Stimulated activated CD8-positive, alpha-beta memory T cell treated with anti-CD3 and anti-CD28 coated beads, Interleukin-15, amount 100 ng/mL, for 48 hours (primary cell): ENCODE measurements at places on chromosomes 2 and 18.

GRCh38 chr2:74089816-74090745, 57.6 kb downstream of the BOLA3 start:
- no peak for DNase-seq

- no peak for DNase-seq
Observed at GRCh38 chr2:171921970-171922229, 361 bp upstream of the HAT1 start.

DNA sequence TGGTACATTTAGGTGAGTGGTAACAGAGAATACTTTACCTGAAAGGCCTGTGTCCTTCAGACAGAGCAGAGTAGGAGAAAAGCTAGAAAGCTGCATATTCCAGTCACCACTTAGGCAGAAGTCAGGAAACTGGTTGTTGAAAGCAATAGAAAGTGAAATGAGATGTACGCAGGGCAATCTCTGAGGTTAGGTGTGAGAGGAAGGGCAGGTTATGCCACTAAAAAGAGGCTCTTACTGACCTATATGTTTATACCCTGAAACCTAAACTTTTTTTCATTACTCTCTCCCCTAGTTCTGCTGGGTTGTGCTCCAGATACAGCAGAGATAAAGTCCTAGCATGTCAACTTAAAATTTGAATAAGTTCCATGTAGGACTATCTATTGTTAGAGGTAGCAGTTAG, 93.5 kb downstream of the COX7A2L start:
- DNase-seq: no peak

GRCh38 chr2:202436626-202437025, 60.5 kb downstream of the BMPR2 start:
- DNase-seq: no peak

- no peak for DNase-seq
Observed at GRCh38 chr18:44117821-44118220, 562.9 kb upstream of the SETBP1 start.

- no peak for DNase-seq
Observed at GRCh38 chr18:53629337-53629736, 595.1 kb downstream of the MBD2 start.

DNA sequence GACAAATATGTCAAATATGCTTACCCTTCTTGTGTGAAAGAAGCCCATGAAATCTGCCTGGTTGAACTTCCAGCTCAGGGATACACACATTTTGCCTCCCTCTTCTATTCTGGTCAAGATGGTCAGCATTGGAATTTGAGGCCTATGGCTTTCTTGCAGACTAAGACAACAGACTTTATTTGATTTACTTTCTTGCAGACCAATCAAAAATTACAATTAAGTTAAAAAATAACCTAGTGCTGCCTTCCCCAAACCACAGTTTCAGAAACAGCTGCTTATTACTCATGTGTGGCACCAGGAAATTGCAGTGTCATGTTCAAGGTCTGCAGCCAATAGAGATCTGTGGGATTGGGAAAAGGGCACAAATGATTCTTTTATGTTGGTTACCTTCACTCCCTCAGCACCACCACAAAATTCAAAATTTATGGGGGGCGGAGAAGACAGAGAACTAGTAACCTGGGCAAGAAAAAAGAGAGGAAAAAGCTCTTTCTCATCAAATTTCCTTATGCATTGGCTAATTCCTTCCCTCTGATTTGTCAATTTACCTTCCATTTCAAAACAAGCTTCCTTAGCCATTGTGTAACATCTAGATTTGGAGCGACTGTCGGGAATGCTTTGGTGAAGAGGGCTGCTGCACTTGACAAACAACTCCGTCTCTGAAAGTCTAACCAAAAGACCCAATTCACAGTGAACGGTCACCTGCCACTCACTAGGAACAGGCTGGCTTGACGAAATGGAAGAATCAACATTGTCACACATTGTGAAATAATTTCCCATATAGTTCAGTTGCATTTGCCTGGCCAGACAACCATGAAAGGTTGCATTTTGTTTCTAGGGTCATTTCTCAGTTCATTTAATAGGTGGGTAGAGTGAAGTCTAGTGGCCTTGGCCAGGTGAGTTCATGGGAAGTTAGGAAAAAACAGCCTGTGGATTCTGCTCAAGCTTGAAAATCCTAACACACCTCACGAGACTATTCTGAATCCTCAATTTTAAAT, 100.4 kb upstream of the FZD5 start:
- no peak for DNase-seq

DNA sequence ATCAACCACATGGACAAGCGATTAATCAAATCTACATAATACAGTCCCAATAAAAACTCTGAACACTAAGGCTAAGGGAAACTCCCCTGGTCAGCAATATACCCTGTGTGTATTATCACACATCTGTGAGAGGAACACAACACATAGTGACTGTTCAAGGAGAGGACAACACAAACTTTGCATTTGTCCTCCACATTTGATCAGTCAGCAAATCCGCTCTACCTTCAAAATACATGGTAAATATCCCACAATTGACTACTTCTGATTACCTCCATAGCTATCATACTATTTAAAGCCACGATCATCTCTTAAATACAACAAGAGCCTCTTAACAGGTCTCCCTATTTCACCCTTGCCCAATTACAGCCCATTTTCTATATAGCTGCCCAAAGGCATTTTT, 45.6 kb downstream of the SS18 start:
- no peak for DNase-seq

- no peak for DNase-seq
Observed at GRCh38 chr18:75083131-75083530, 125.8 kb downstream of the PTGR3 start.

DNA sequence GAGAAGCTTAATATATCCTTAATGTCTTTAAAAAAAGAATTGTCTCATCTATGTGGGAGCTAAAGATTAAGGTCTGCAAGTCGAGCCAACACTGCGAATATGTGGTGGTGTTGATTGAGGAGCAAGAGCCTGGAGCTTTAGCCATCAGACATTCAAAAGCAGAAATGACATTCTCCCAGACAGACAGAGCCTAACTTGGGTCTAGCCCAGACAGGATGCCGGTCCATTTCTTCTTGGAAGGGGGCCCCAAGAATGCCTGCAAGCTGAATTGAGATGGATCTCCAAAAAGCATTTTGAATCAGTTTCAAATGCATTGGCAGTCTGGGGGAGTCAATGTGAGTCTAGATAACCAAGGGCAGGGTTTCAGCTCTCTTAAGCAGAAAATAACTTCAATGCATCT, 30.1 kb upstream of the EML4 start:
- DNase-seq: no peak

DNA sequence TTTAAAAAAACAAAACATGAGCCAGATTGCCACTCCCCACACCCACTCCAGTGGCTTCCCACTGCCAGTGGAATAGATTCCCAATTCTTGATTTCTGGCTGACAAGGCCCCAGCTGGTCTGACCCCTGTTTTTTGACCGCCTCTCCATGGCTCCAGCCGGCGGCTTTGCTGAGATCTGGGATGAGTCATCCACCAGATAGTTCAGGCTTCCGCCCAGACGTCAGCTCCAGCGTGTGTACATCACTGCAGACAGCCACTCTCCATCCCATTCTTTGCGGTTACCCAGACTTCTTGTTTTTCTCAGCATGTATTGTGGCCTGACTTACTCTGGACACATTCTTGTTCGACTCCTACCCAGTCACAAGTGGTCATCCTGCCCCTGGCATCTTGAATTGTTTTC, 227.9 kb downstream of the GBX2 start:
- no peak for DNase-seq
